Cerebellum (tissue), 4 donors: ENCODE measurements at places on chromosomes 4 and X. TPM values are rescaled to one million over a fixed set of nuclear protein-coding genes. Genes with fewer than 3 reads are reported as not detected.

Gene RNF150
- 32.2 TPM for total RNA-seq

Gene OTUD6A
- not detected for total RNA-seq

Gene CD40LG
- not detected for total RNA-seq

Gene GBA3
- total RNA-seq: 0.82 TPM

Gene TLR10
- total RNA-seq: 1.2 TPM

Gene UXT
- 32.8 TPM for total RNA-seq

Gene HELT
- total RNA-seq: not detected

Gene PSAPL1
- total RNA-seq: not detected

Gene SMIM10
- 1.1 TPM for total RNA-seq
